ENCODE measurements at places on chromosomes 5 and 9. TPM values are rescaled to one million over a fixed set of nuclear protein-coding genes. Genes with fewer than 3 reads are reported as not detected.

The SLC34A3 gene
- not detected for total RNA-seq

The TMEM215 gene
- 0.39 TPM for total RNA-seq

The LNPEP gene
- 63.6 TPM for total RNA-seq

The PRDM12 gene
- total RNA-seq = not detected

The WDR38 gene
- total RNA-seq = not detected

The ZBTB34 gene
- total RNA-seq = 19.3 TPM

The OR1B1 gene
- not detected for total RNA-seq

The TNFSF8 gene
- 1.6 TPM for total RNA-seq

The C9orf153 gene
- total RNA-seq = 0.79 TPM

The NTRK2 gene
- total RNA-seq = 35.3 TPM

The COL15A1 gene
- 122 TPM for total RNA-seq

The PIP5K1B gene
- 5.0 TPM for total RNA-seq

The SPATA24 gene
- 3.5 TPM for total RNA-seq

The DMGDH gene
- 3.3 TPM for total RNA-seq

The FOXD4 gene
- 0.10 TPM for total RNA-seq

The OBP2B gene
- total RNA-seq = 0.30 TPM

Measured in skin of body (tissue), 3 donors.